ENCODE measurements at places on chromosomes 2 and 18.
A peak's percentile ranks its signal among the peaks of the same experiment; 100 is the strongest.

- no peak for DNase-seq
Measured at GRCh38 chr2:160941290-160941846, 218.9 kb upstream of the TANK start.

DNA sequence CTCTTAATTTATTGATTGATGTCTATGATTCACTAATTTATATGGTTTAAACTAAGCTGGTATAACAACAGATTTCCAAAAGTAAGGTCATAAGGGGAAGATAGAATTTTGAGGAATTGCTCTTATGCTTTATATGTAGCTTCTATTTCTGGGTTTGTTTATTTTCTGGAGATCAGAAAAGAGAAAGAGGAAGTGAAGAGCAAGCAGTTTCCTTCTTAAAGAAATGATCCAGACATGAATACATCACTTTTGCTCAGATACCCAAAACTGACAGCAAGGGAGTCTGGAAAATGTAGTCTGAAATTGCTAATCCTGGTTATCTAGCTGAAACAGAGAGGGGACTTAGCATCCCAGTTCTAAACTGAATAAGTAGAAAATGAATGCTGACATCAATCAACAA, 912.5 kb upstream of the CRIM1 start:
- no peak for DNase-seq

DNA sequence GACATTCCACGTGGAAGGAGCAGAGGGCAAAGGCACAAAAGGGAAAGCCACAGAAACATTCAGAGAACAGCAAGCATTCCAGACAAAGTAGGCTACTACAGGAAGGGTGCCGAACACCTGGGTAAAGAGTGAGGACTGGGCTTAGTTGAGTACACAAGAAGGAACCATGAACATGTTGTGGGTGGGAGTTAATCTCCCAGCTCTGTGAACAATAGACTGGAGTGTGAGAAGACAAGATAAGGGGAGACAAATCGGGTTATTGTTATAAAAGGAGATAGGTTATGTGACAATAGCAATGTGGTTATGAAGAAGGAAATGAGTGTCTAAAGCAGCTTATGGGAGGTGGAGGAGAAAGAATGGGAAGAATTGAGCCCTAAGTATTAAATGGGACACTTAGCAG, 70.0 kb downstream of the DPP4 start:
- no peak for DNase-seq

GRCh38 chr18:39072970-39073369, 1507.4 kb upstream of the CELF4 start:
- no peak for DNase-seq

- no peak for DNase-seq
Measured at GRCh38 chr2:178448968-178449661, 1.9 kb downstream of the PRKRA start.

GRCh38 chr18:59685501-59685900, 11.7 kb downstream of the CCBE1 start:
- no peak for DNase-seq

DNA sequence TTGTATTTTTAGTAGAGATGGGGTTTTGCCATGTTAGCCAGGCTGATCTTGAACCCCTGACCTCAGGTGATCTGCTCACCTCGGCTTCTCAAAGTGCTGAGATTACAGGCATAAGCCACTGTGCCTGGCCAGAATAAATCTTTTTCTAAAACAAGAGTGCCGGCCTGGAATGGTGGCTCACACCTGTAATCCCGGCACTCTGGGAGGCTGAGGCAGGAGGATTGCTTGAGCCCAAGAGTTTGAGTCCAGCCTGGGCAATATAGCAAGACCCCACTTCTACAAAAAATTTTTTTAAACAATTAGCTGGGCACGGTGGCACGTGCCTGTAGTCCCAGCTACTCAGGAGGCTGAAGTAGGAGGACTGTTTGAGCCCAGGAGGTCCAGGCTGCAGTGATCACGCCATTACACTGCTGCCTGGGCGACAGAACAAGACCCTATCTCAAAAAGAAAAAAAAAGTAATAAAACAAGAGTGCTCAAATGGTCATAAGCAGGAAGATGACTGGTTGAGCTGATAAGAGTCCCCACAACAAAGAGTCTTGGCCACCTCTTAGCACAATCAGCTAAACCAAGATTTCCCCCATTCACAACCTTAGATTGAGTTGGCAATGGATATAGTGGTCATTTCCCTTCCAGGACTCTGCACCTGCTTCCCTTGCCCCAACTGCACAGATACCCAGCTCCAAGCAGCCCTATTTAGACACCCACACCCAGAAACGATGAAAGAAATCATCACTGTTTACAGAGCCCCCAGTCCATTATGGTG, 5.8 kb upstream of the UCN start:
- no peak for DNase-seq

GRCh38 chr2:37379881-37380296, 35.5 kb downstream of the QPCT start:
- no peak for DNase-seq

DNA sequence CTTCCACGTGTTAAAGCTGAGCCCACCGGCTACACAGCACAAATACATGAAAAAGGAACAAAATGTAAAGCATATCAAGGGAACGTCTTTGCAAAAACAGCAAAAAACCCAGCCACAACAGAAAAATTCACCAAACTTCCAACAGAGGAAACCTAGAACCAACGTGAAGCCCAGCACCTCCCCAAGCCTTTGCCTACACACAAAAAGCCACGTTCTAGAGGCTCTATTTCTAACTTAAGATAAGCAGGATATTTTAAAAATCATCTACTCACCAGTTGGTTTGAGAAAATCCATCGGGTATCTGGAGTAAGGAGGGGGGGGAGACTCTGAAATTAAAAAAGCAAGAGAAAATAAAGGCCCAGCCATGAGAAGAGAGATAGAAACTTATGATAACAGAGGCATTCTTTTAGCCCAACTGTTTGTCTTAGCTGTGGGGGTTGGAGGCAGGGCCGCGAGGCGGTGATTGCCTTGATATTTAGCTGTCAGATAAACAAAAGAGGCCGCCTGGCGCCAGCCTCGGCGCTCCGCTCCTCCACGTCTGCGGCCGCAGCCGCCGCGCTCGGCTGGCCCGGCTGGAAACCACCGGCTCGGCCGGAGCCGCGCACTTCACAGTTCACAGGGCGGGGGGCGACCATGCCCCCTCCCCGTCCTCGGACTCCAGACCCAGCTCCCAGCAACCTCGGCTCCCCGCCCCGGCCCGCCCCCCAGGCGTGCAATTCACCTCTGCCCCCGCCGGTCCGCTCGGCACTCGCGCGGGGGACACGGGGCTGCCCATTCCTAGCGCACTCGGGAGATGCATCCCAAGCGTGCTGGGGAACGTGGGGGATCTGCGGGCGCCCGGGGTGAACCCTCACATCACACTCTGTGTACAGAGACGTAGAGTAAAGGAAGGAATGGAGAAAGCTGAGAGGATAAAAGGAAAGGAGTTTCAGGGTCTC, 2.4 kb downstream of the SMAD7 start:
- peak; percentile 34 for DNase-seq

DNA sequence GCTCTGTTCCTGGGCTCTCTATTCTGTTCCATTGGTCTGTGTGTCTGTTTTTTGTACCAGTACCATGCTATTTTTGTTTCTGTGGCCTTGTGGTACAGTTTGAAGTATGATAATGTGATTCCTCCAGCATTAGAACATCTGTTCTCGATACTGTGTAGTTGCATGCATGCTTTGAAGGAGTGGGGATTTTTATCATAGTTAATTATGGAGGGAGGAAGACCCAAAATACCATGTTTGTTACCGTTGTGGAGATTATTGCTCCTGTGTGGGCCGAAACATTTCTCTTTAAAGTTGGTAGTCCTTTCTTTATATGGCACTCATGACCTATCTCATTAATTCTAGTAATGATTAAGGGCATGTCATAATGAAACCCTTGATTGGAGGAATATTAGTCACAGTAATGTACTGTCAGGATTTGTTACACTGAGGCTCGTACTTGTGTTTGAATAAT, 87.6 kb downstream of the TTC27 start:
- DNase-seq: no peak

GRCh38 chr2:30217644-30218337, 13.5 kb upstream of the LBH start:
- no peak for DNase-seq

DNA sequence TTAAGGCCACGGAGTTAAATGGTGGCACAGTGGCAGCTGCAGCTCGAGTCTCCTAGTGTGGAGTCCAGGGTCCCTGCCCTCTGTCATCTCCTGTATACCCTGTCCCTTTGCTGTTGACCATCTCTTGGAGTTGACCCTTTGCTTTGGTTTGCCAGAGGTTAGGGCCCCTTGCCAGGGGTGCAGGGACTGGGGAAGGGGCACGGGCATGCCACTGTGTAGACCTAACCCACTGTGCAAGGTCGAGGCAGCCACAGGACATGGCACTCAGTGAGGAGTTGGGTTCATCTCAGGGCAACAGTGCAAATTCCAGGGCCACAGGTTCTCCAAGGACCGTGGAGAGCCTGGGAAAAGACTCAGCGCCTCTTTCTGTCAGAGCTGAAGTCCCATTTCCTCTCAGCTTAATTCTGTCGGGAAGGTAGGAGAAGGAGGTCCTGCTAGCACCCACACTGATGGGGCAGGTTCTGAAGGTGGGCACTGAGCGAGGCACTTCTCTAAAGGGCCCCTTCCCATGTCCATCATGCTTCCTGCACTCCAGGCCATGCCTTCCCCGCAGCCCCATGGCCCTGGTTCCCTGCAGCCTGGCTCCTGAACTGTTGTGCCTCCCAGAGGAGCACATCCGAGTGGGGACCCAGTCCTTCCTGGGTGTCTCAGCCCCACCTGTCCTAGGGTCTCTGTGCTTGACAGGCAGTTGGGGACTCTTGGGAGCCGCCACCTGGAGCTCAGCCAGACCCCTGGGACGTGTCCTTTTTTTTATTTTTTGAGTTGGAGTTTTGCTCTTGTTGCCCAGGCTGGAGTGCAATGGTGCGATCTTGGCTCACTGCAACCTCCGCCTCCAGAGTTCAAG, 2.8 kb downstream of the KHK start:
- no peak for DNase-seq

- DNase-seq: no peak
Measured at GRCh38 chr2:209476367-209477208, 52.7 kb downstream of the MAP2 start.

- DNase-seq: no peak
Measured at GRCh38 chr2:29233428-29233827, 118.2 kb downstream of the CLIP4 start.

DNA sequence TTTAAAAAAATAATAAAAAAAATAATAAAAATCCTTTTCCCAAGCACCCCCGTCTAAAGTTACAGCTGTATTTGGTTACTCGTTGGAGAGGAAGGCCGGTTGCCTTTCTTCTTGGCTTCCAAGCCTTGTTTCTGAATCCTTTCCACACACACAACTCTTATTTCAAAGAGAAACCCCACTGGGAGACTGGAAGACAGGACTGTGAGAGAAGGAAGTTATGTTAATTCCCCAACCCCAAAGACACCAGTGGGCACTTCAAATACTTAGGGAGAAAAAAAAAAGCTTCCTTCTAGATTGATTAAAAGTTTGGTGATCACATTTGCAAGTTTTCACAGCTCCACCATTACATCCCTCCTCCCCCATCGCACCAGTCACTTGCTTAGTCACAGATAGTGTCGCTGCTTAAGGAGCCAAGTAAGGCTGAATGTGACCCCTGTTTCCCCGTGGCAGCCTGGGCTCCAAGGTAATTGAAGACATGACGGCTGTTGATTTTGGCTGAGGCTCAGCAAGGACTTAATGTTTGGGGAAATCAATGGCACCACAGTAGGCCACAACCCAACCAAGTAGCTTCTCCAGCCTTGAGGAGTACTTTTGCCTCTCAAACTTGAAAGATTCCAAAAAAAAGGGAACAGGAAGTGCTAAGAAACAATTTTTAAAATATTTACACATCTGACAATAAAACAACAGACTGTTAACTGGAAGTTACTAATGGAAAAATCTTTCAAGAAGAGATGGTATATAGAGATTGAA, 40.8 kb upstream of the FRZB start:
- DNase-seq: no peak

- no peak for DNase-seq
Measured at GRCh38 chr2:106825161-106825560, 60.8 kb downstream of the ST6GAL2 start.

- DNase-seq: no peak
Measured at GRCh38 chr18:379681-380330, 112.0 kb upstream of the THOC1 start.

DNA sequence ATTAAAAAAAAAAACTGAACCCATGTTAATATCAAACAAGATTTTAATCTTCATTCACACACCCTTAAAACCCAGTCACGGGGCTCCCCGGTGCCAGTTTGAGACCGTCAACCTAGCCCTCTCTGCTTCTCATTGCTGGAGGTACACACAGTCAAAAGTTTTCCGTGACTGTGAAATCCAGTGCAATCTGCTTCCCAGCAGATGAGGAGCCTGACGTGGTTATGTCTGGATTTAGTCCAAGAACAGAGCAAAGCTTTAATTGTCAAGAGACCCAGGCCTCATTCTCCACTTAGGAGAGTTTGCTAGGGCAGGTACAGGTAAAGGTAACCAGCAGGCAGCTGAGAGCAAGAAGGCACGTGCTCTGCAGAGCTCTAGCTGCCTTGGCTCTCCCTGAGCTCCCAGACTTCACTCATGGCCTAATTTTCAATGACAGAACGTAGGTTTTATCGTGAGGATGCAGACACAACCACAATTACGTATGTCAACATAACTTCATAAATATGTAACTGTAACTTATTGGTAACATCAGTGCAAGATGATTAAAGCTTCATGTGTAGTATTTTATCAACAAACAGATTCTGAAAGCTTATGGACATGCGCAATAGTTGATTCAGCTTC, 56.3 kb downstream of the SLC16A14 start:
- no peak for DNase-seq

DNA sequence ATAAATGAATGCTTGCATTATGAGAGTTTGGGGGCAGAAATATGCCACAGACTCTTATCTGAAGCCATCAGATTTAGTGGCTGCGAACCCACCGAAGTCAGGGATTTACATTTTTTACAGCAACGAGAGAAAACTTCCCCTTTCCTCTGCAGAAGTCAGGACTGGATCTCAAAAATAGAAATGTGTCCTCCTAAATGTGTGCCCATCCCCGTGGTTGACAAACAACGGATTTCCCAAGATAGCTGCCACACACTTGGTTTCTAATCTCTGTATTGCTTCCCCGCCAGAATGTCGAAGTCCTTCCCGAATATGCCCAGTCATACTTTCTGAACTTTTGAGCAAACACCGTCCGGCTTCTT, 879 bp upstream of the ADAM23 start:
- DNase-seq: no peak

GRCh38 chr2:61753512-61753911, 100.3 kb downstream of the FAM161A start:
- no peak for DNase-seq

GRCh38 chr18:14768241-14768640, 20.3 kb downstream of the ANKRD30B start:
- DNase-seq: no peak

GRCh38 chr2:77387324-77387723, 134.9 kb downstream of the LRRTM4 start:
- DNase-seq: no peak

- DNase-seq: no peak
Measured at GRCh38 chr2:179265082-179265510, 464 bp upstream of the SESTD1 start.

- DNase-seq: no peak
Measured at GRCh38 chr18:62550746-62551145, 27.9 kb downstream of the ZCCHC2 start.

Data from activated naive CD4-positive, alpha-beta T cell treated with anti-CD3 and anti-CD28 coated beads, Interleukin-2, amount 50 U/mL, for 16 hours (primary cell).